DMS 273 treated with DMSO at 0.1 percent for 48 hours (cell line): ENCODE measurements at places on chromosomes 16 and 17.

GRCh38 chr16:56279132-56279531 lies 87.8 kb downstream of the GNAO1 start:
- DNase-seq = no peak

- DNase-seq = peak; percentile 48
These were observed 385 bp downstream of the CFAP119 start for GRCh38 chr16:30761427-30761927.

DNA sequence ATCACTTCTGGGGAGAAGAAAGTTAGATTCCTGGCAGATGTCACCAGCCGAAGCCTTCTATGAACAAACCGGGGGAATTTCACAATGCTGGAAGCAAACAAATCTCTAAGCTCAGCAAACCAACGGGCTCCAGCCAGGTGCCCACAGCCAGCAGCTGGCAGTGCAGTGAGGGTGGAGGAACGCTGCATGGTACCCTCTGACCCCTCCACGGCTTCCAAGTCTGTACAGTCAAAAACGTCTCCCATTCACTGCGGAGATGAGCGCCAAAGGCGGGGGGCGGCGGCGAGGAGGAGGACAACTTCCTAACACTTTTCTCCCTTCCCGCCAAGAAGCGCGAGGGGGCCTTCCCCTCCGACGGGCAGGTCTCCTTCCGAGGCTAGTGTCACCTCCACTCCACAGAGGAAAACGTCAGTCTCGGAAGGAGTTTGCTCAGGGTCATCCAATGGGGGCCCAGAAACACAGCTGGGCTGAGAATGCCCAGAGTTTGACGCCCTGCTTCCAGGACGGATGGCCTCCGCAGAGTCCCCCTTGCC lies 924 bp downstream of the ZNF598 start:
- DNase-seq = no peak

GRCh38 chr17:74478420-74479100 lies 12.1 kb downstream of the CD300A start:
- DNase-seq = no peak

- no peak for DNase-seq
These were observed 20.2 kb upstream of the MAPT start for GRCh38 chr17:45874151-45874550.

DNA sequence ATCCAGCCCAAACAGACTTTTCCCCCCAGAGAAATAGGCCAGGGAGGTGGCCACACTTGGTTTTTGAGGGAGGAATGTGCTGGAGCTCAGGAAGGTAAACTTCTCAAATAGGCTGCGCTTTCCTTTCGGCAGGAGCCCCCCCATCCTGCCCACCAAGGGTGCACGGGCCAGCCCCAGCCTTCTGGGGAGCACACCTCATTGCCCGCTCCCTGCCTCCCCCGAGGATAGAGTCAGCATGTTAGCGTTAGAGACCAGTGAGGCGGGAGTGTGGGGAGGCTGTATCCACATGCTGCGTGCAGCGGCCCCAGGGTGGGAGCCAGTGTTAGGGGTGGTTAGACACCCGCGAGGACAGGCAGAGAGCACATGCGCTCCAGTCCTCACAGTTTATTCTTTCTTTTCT lies 42.3 kb downstream of the PIPOX start:
- DNase-seq = no peak

GRCh38 chr16:75928295-75928694 lies 202.0 kb upstream of the CPHXL start:
- no peak for DNase-seq

- no peak for DNase-seq
These were observed 15.5 kb downstream of the NEUROD2 start for GRCh38 chr17:39591958-39592954.

DNA sequence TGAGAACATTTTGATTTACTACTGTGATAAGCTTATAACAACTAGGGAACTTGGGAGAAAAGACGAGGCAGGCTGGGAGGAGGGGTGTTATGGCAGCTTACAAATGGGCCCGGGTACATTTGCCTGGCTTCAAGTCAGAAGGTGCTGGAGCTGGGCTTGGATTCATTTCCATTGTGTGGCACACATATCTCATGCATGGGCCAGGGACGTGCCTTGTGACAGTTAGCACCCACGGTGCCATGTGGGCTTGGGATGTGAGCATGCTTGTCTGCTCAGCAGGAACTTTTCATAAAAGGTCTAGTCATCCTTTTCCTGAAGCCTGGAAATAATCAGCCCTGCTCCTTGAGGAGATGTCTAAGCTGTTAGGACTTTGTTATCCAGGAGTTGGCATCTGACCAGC lies 572.2 kb downstream of the CDH13 start:
- no peak for DNase-seq

DNA sequence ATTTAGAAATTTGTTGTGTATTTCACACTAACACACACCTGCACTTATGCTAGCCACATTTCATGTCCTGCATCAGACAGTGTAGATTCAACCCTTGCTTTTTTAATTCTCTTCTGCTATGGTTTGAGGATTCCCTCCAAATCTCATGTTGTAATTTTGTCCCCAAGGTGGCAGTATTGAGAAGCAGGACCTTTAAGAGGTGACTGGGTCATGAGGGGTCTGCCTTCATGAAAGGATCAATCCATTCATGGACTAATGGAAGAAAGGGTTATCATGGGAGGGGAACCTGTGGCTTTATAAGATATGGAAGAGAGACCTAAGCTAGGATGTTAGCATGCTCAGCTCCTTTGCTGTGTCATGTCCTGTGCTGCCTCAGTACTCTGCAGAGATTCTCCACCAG lies 1032.2 kb downstream of the CDH11 start:
- peak; percentile 8 for DNase-seq

DNA sequence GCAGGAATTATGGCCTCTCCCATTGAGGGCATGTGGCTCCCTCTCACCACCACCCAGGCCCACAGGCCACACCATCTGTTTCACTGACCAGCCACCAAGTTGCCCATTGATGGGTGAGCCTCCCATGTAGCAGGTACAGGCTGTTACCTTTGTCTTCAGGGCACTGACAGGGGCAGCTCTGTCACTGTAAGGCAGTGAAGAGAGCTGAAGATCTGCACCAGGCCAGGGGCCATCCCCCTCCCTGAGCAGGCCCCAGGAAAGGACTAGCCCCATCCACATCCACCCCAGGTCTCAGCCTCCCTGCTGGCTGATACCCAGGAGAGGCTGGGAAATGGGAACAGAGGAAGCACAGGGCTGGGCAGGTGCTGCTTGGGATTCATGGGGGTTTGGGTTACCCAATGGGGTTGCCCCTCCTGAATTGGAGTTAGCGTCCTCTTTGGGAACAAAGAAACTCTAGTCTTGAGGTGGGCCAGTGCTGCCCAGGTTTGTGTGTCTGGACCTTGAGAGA lies 1691.4 kb downstream of the TP53TG3F start:
- no peak for DNase-seq

- no peak for DNase-seq
These were observed 7.9 kb downstream of the ZNF598 start for GRCh38 chr16:2001456-2002355.

DNA sequence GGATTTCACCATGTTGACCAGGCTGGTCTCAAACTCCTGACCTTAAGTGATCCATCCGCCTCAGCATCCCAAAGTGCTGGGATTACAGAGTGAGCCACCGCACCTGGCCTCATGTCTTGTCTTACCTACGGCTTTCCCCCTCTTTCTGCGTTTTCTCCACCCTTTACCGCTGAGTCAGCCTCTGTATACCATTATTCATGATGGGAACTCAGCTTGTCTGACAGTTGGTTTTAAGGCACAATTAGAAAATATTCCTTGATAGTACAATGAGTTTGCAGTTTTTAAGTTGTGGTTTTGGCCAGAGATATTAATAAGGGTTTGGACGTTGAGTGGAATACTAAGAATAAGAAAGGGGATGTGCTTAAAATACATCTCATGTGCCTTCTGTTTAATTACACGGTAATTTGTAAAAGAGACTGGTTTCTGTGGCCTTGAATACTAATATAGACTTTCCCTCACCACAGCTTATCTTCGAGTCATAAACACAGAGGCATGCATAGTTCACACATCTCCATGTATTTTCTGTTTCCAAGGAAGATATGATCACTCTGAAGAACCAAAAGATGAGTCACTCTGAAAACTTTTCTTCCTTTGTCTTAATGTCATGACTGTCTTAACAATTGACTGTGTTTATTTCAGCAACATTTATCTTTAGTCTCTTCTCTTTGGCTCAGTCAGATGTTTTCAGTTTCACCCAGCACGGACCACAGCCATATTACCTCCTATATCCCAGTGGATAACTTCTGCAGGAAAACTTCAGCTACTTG lies 54.4 kb downstream of the PITPNC1 start:
- no peak for DNase-seq

DNA sequence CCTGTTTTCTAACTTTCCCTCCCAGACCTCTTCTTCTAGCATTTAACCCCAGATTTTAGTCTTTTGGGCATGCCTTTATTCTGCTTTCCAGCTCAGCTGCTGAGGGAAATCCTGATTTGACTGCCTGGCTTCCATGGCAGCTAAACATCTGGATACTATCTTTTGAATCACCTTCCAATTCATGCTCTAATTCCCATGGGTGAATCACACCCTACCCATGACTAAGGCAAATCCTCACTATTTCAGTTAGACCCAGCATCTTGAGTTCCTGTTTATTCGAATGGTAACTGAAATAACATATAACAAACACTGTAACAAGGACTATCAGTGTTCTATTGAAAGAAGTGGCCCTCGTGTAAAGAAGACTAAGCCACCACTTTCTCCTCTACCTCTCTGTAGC lies 29.8 kb downstream of the CA10 start:
- DNase-seq = no peak
